Activated CD4-positive, alpha-beta T cell treated with anti-CD3 and anti-CD28 coated beads, Interleukin-2, Interleukin-6, amounts not matched to agents 100 ng/mL and 50 ng/mL, durations not matched to agents 16 hours and 8 hours (primary cell): ENCODE measurements at places on chromosomes 1 and 21.
A peak's percentile ranks its signal among the peaks of the same experiment; 100 is the strongest.

- no peak for DNase-seq
These were observed 55.4 kb downstream of the MATN1 start for GRCh38 chr1:30668024-30668423.

DNA sequence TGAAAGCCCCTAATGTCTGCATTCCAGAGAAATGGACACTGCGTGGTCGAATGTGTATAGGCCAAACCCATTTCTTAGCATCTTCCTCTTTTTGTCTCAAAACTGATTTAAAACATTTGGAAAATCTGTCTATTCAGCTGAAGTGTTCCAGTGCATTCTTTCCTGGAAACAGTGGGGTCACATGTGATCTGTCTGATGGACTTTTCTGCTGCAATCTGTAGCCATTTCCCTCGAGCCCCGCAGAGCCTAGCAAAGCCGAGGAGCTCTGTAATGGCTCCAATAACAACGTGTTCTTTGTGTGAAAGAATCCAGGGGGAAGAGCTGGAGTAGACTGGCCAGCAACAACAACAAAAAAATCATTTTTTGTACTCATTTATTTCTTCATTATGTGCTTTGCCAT, 329.3 kb downstream of the BARHL2 start:
- DNase-seq, result no peak

DNA sequence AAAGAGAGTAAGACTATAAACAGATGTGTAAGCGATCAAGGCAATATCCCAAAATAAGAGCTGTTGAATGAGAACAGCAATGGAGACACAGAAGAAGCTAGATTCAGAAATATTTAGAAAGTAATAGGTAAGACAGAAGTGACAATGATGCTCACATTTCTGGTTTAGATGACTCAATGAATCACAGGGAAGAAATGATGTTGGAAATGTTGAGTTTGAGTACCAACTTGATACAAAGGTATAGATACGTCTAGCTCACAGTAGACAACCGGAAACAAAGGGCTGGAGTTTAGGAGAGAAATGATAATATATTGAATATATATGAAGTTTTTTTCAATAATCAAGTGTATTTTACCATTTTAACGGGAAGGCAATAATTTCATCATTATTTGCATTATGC, 6.5 kb downstream of the GATAD2B start:
- DNase-seq, result no peak

- peak; percentile 8 for DNase-seq
These were observed 56.0 kb downstream of the TBCE start for GRCh38 chr1:235423214-235423652.

GRCh38 chr1:7930645-7931445, 9.8 kb downstream of the TNFRSF9 start:
- DNase-seq, result peak; percentile 38

- no peak for DNase-seq
These were observed 43.2 kb upstream of the FMO2 start for GRCh38 chr1:171141688-171142415.

- peak; percentile 72 for DNase-seq
These were observed 30.6 kb upstream of the CTPS1 start for GRCh38 chr1:40948741-40949443.

GRCh38 chr1:112887599-112888283, 68.3 kb downstream of the SLC16A1 start:
- DNase-seq, result no peak

DNA sequence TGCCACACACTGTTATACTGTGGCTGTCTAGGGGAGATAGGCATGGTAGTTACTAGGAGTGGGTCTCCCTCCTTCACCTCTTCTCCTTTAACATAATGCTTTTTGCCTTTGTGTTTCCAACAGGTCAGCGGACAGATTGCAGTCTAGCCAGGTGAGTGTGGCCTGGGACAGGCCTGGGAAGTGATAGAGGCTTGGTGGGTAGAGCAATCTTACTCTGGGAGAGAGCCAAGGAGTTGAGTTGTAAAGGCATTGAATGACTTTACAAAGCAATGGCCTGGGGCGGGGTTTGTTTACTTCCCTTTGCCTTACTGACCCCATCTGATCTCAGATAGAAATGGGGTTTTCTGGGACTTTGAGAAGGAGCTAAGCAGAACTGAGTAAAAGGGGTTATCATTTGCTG, 51.0 kb upstream of the IKBKE start:
- no peak for DNase-seq

GRCh38 chr1:172203135-172203823, 217.2 kb upstream of the C1orf105 start:
- DNase-seq, result no peak

- DNase-seq, result no peak
These were observed 176.2 kb downstream of the KIF26B start for GRCh38 chr1:245330951-245331350.

DNA sequence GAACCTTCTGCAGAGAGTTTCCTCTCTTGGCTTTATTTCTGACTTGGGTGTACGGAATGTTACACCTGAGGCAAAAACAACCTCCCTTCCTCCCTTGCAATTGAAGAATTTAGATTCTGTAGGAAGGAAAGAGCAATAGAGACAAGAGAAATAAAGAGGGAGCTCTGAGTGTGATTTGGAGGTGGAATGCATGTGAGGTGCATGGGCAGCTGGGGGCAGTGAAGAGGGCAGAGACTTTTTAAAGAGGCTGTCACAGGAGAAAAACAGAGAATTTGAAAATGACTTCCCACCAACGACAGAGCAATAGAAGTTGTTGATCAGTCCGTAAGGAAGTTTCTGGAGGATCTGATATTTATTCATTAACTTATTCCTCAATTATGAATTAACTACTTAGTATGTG, 172.0 kb upstream of the B3GALT2 start:
- DNase-seq, result no peak

- DNase-seq, result no peak
These were observed 17.3 kb downstream of the GLUL start for GRCh38 chr1:182374101-182374834.

DNA sequence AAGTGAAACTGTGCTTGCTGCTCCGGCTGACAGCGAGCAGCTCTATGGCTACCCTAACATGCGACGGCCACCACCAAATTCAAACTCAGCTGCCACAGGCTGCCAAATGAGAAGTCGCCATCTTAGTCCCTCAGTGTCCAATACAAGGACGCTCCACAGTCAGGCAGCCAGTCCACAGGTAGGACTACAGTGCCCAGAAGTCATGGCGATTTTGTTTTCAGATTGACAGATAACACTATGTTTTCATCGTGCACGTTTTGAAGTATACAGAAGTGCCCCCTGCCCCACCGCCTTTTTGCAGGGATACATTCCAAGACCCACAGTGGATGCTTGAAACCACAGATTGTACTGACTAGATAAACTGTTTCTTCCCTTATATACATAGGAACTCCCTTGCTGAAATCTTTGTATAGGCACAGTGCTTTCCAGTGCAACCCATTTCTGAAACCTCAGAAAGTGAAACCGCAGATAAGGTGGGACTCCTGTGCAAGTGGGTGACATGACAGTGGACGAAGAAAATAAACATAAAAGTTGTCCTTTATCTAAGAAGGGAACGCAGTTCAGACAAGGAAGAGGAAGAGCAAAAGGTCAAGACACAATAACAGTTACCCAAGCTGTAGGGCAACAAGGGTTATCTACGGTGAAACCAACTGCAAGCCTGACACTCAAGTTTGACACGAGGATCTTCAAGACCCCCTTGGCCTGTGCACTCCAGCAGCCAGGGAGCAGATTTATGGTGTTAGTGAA, 52.2 kb downstream of the STX6 start:
- no peak for DNase-seq

GRCh38 chr1:172154551-172154950, 265.9 kb upstream of the C1orf105 start:
- DNase-seq, result peak; percentile 73

- no peak for DNase-seq
These were observed at the start of gene KIAA1614 for GRCh38 chr1:180912801-180913565. Gene KIAA1614 (plus strand): TSS chr1:180912897. CDS start chr1:180913244, 347 bp downstream.

GRCh38 chr1:91700771-91701471, 185.0 kb downstream of the TGFBR3 start:
- DNase-seq, result no peak

- DNase-seq, result no peak
These were observed 22.5 kb downstream of the FMN2 start for GRCh38 chr1:240114222-240114621.

GRCh38 chr1:160206421-160207117, 1.4 kb downstream of the PEA15 start:
- DNase-seq, result peak; percentile 11
